Activated CD4-positive, alpha-beta T cell treated with anti-CD3 and anti-CD28 coated beads for 1 hour (primary cell): ENCODE measurements at places on chromosomes 16 and 17.

DNA sequence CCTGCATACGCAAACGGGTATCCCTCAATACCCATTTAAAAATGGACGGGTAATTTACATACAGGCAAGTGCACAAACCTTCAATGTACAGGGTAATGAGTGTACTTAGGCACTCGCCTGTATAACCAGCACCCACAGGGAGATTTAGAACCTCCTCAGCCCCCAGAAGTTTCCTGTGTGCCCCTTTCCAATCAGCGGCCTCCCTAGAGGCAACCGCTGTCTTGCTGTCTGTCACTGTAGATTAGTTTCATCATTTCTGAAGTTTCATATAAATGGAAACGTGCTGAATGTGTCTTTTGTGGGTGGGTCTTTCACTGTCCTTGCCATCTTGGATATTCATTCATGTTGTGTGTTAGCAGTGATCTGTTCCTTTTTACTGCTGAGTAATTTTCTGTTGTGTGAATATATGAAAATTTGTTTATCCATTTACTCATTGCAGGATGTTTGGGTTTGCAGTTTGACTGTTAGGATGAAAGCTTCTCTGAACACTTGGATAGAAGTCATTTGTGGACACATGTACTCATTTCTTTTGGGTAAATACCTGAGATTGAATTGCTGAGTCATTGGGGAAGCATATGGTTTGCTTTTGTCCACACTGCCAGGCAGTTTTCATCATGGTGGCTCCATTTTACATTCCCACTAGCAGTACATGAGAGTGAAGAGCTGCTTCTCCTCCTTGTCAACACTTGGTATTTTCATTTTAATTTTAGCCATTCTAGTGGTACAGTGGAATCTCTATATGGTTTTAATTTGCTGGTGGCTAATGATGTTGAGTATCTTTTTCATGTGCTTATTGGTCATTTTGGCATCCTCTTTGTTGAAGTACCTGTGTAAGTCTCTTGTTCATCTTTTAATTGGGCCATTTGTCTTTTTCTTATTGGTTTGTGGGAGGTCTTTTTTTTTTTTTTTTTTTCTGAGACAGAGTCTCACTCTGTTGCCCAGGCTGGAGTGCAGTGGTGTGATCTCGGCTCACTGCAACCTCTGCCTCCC is 2.1 kb upstream of the ADCY7 start:
- DNase-seq = no peak

- DNase-seq = no peak
Observed at GRCh38 chr17:40320756-40321523, 12.0 kb downstream of the RARA start.

- DNase-seq = no peak
Observed at GRCh38 chr16:50519001-50519400, 29.2 kb upstream of the NKD1 start.

DNA sequence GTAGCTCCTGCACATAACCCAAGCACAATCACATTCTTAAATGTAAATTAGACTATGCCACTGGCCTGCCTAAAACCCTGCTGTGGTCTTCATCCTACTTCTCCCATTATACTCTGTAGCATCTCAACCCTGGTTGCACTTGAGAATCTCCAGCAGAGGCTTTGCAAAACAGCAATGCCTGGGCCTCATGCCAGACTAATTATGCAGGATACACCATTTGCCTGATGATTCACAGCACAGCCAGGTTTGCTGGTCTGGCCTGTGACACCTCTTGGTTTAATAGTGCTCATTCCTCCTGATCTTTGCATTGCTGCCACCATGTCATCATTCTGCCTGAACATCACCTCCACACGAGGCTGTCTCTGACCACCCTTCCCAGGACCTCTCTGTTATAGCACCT is 491.9 kb upstream of the TOM1L1 start:
- DNase-seq = no peak

GRCh38 chr16:72055911-72056310 is 1.6 kb downstream of the HP start:
- DNase-seq = no peak

DNA sequence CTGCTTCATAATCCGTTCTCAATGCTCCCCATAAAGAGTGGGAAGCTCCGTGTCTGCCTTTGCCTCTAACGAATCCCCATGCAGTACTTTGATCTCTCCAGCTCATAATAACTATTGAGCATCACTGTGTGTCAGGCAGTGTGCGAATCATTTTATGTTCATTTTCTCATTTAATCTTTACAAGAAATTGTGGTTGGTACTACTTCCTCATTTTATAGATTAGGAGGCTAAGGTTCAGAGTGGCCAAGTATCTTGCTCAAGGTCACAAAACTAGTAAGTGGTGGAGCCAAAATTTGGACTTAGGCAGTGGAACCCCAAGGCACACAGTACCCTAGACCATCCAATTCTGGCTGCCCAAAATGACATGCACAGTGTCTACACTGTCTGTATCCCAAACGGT is 44.8 kb downstream of the ABCC12 start:
- no peak for DNase-seq

DNA sequence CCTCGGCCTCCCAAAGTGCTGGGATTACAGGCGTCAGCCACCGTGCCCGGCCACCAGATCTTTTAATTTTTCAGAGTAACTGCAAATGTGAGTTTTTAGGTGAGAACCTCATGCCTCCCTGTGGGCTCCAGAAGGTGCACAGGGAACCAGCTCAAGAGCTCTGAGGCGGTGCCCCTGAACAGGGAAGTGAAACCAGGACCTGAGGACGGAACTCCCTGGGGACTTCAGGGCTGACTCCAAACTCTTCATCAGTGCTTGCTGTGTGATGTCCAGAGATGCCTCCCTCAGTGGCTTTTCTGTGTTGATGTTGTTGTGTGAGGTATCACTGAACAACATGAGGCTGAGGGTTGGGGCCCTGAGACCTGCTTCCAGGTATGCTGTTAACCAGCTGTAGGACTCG is 23.8 kb downstream of the SLC12A3 start:
- no peak for DNase-seq

- no peak for DNase-seq
Observed at GRCh38 chr16:82280867-82281266, 110.8 kb upstream of the MPHOSPH6 start.

GRCh38 chr16:27994686-27995085 is 68.8 kb downstream of the GSG1L start:
- no peak for DNase-seq

- DNase-seq = peak; percentile 89
Observed at GRCh38 chr16:70289229-70290094, at the start of gene AARS1. Gene AARS1 (minus strand): TSS chr16:70289506. CDS start chr16:70282763, 6,743 bp downstream.
